ENCODE measurements at places on chromosomes 5 and 9.
A peak's percentile ranks its signal among the peaks of the same experiment; 100 is the strongest.

DNA sequence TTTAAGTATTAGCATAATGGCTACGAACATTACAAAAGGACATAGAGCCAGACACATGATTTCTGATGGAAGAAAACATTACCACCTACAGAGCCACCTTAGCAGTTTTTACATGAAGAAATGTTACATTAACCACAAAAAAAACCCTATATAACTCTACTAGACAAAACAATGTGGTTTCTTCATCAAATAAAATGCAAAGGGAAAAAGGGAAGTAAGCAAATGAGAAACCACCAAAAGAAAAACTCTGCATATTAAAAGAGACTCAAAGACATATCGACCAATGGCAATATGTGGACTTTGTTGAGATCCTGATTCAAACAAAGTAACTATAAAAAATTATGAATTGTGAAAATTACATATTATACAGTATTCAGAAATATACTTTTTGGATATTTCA lies 132.7 kb downstream of the TSSK1B start:
- DNase-seq, result no peak

- no peak for DNase-seq
These were observed 12.0 kb downstream of the ADRA1B start for GRCh38 chr5:159928122-159928909.

- DNase-seq, result no peak
These were observed 268.0 kb downstream of the BNC2 start for GRCh38 chr9:16602494-16602893.

DNA sequence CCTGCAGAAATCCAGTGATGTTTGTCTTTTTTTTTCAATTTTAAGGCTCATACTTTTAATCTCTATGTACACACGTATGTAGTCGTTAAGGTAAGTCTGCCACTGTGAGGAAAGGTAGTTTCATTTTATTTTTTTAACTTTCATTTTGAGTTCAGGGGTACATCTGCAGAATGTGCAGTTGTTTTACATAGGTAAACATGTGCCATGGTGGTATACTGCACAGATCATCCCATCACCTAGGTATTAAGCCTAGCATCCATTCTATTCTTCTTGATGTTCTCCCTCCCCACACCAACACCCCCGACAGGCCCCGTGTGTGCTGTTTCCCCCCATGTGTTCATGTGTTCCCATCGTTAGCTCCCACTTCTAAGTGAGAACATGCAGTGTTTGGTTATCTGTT lies 19.7 kb downstream of the MUSK start:
- DNase-seq, result no peak

- no peak for DNase-seq
These were observed 13.2 kb upstream of the LNPEP start for GRCh38 chr5:96922499-96923244.

DNA sequence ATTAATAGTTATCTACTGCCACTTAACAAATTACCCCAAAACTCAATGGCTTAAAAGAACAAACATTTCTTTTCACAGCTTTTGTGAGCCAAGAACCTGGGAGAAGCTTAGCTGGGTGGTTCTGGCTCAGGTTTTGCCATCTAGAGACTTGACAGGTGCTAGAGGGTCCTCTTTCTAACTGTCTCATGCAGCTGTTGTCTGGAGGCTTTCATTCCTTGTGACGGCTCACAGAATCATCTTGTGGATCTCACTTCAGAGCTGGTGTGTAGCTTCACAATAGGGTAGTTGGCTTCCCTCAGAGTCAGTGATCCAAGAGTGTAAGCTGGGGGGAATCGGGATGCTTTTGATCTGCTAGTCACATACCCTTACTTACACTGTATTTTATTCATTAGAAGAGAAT lies 81.2 kb upstream of the APC start:
- DNase-seq, result no peak

- DNase-seq, result no peak
These were observed 317.7 kb downstream of the LRRC70 start for GRCh38 chr5:62896121-62896893.

- peak; percentile 98 for DNase-seq
These were observed 156.0 kb upstream of the MAST4 start for GRCh38 chr5:66440202-66440680.

DNA sequence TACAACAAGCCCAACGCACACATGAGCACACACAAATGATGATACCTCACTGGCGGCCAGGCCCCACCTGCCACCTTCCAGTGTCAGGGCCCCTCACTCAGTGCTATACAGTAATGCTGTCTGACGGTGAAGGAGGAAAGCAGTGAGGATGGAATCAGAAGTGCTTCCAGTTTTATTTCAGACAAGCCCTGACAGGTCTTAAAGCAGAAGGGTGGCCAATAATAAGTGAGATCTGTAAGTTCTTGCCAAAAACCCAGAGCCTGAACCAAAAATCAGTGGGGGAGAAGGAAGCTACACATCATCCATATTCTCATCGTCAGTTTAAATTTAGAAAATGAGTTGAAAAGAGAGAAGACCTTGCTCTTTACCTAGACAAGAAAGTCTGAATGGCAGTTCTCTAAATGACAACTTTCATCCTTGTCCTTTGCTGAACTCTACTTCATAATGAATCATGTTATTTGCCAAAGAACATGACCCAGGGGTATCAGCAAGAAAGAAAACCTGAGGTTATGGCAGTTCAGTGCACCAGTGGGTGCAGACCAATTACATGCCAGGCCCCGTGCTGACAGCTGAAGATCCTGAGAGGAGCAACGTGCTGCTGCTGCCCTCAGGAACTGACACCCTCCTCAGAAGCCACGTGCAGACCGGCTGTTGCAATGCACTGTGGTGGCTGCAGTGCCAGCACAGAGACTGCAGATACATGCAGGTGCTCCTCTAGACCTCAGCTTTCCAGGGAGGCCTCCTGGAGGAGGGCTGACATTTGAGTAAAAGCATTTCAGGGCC lies 118.7 kb downstream of the DROSHA start:
- no peak for DNase-seq

Measured in inflammatory macrophage treated with lipopolysaccharide for 1 hour (primary cell).